Mammary epithelial cell (primary cell): ENCODE measurements at places on chromosomes 7 and 10. TPM values are rescaled to one million over a fixed set of nuclear protein-coding genes. Genes with fewer than 3 reads are reported as not detected.

Gene PTN
- 4.3 TPM for total RNA-seq

Gene CASTOR2
- 4.5 and 7.8 TPM in 2 replicates for total RNA-seq

Gene CTAGE4
- 8.0 TPM for total RNA-seq

Gene MOGAT3
- not detected in 2 replicates for total RNA-seq

Gene UFSP1
- total RNA-seq: 2.0 TPM

Gene MKI67
- 25.5 and 88.5 TPM in 2 replicates for total RNA-seq

Gene TMEM229A
- total RNA-seq: not detected

Gene TRPV6
- total RNA-seq: 5.2 TPM

Gene LIPF
- total RNA-seq: not detected

Gene KAZALD1
- 1.4 and 2.3 TPM in 2 replicates for total RNA-seq

Gene TPST1
- 22.0 and 36.8 TPM in 2 replicates for total RNA-seq

Gene NPY4R
- total RNA-seq: 0.38 TPM in 1 of 2 replicates, not detected in the other

Gene TUBB8
- total RNA-seq: not detected in 2 replicates

Gene PRF1
- not detected for total RNA-seq

Gene AKR1C8
- total RNA-seq: not detected

Gene CUZD1
- 0.50 TPM for total RNA-seq

Gene NEBL
- 11.7 TPM for total RNA-seq

Gene TDRD1
- not detected in 2 replicates for total RNA-seq

Gene SPDYE6
- not detected in 2 replicates for total RNA-seq

Gene TMEM213
- not detected for total RNA-seq

Gene CTAGE6
- not detected for total RNA-seq

Gene CPA1
- total RNA-seq: 0.67 TPM

Gene TUBGCP2
- total RNA-seq: 59.3 TPM

Gene STYXL1
- 44.3 and 64.1 TPM in 2 replicates for total RNA-seq

Gene PTF1A
- not detected for total RNA-seq
